ENCODE measurements at places on chromosomes 12 and 14. TPM values are rescaled to one million over a fixed set of nuclear protein-coding genes. Genes with fewer than 3 reads are reported as not detected.

The TEX52 gene
- total RNA-seq = 0.17 TPM

GRCh38 chr12:101877806-101878242, 444 bp downstream of the DRAM1 start:
- peak overlapping the region; percentile 90 for H3K27ac ChIP-seq
- H3K4me3 ChIP-seq = peak overlapping the region; percentile 95
- peaks cover 8% of the 10 kb centered on the region for H3K36me3 ChIP-seq

The KCNK13 gene
- not detected for total RNA-seq

- H3K36me3 ChIP-seq = peaks cover 3% of the 10 kb centered on the region
- DNase-seq = no peak
- H3K4me3 ChIP-seq = no peak overlapping the region
- H3K4me1 ChIP-seq = no peaks in the 10 kb centered on the region
- peaks cover 15% of the 10 kb centered on the region for H3K27me3 ChIP-seq
- no peak overlapping the region for H3K27ac ChIP-seq
Observed at GRCh38 chr14:71155743-71156142, 248.5 kb downstream of the PCNX1 start.

DNA sequence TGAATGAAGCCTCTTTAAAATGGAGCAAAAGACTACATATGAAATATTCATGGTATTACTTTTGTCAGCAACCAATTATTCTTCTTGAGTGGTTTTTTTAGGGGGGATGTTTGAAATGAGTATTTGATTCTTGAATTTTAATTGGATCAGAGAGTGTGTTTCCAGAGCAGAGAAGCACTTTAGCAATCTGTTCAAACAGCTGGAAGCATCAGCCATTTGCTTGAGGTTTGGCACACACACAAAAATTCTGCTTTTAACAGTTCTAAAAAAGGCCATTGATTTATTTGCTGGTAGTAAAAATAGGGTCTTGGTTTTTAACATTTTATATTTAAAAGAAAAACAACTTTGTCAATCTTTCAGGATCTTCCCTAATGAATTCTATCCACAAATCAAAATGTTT, 292.7 kb downstream of the LRFN5 start:
- no peak overlapping the region for H3K4me3 ChIP-seq
- no peaks in the 10 kb centered on the region for H3K27me3 ChIP-seq
- H3K36me3 ChIP-seq = no peaks in the 10 kb centered on the region
- no peak overlapping the region for H3K27ac ChIP-seq
- no peaks in the 10 kb centered on the region for H3K4me1 ChIP-seq
- no peak for DNase-seq

DNA sequence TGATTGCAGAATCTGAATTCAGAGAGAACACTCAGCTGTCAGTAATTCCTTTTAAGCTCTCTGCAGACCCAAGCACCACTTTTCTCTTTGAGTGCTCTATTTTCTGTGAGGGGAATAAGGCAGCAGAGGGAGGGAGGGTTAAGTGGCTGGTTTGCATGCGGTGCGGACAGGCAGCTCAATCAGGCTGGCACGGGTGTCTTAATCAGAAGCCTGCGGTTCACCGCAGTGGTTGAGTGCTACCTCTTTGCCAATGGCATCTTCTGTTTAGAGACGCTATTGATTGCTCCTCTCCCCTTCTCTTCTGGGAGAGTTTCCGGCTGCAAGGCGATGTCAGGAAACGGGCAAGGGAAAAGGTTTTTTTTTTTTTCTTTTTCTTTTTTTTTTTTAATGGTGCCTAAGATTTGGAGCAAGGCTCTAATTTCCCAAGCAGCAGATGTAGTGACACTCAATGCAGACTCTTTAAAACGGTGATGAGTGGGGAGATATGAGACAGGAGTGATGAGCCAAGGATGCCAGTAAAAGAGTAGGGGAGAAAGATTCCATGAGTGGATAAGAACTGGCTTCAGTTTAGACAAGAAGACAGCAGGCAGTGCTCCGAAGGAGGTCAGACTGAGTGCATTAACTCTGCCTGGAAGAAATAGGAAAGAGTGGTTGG, 533.7 kb upstream of the SEL1L start:
- H3K27ac ChIP-seq = no peak overlapping the region
- no peak overlapping the region for H3K4me3 ChIP-seq
- H3K27me3 ChIP-seq = no peaks in the 10 kb centered on the region
- no peaks in the 10 kb centered on the region for H3K4me1 ChIP-seq
- DNase-seq = no peak

GRCh38 chr12:88923631-88924030, 343.4 kb upstream of the KITLG start:
- no peak for DNase-seq
- no peaks in the 10 kb centered on the region for H3K36me3 ChIP-seq
- H3K4me1 ChIP-seq = no peaks in the 10 kb centered on the region
- no peak overlapping the region for H3K4me3 ChIP-seq
- H3K27ac ChIP-seq = no peak overlapping the region

DNA sequence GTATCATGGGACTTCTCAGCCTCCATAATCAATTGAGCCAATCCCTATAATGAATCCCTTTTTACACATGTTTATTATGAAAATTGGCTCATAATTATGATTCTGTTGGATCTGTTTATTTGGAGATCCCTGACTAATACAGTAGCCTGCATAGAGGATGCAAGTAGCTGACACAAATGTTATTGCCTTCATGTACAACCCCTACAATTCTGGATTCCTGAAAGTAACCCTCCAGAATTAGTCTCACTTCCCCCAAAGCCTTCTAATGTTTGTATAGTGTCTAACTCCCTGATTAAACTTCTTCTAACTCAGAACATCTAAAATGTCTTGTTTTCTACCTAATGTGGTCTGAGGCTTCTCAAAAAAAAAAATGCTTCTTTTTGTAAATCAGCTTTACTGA, 6.6 kb upstream of the SMIM10L1 start:
- peaks cover 63% of the 10 kb centered on the region for H3K36me3 ChIP-seq
- peaks cover 42% of the 10 kb centered on the region for H3K4me1 ChIP-seq
- DNase-seq = no peak
- H3K4me3 ChIP-seq = no peak overlapping the region

- H3K4me3 ChIP-seq = no peak overlapping the region
- H3K27ac ChIP-seq = no peak overlapping the region
- no peaks in the 10 kb centered on the region for H3K4me1 ChIP-seq
- no peaks in the 10 kb centered on the region for H3K27me3 ChIP-seq
- DNase-seq = no peak
Observed at GRCh38 chr12:65355461-65355860, 77.0 kb downstream of the MSRB3 start.

Measured in activated CD4-positive, alpha-beta T cell treated with anti-CD3 and anti-CD28 coated beads, Interleukin-2, amount 10 ng/mL, durations not matched to agents 24 days and 14 days (primary cell).